MCF 10A (cell line): ENCODE measurements at places on chromosomes 5 and 9. TPM values are rescaled to one million over a fixed set of nuclear protein-coding genes. Genes with fewer than 3 reads are reported as not detected.
A peak's percentile ranks its signal among the peaks of the same experiment; 100 is the strongest.

Gene RXRA
- 57.7 and 65.5 TPM in 2 replicates for total RNA-seq

Gene ZFR
- 109 and 111 TPM in 2 replicates for total RNA-seq

GRCh38 chr9:95460518-95461164, 56.1 kb downstream of the PTCH1 start:
- peaks cover 22% of the 10 kb centered on the region for H3K36me3 ChIP-seq
- H3K4me1 ChIP-seq, result peaks cover 10% of the 10 kb centered on the region
- H3K4me3 ChIP-seq, result no peak overlapping the region
- DNase-seq, result no peak
- no peak overlapping the region for H3K27ac ChIP-seq

DNA sequence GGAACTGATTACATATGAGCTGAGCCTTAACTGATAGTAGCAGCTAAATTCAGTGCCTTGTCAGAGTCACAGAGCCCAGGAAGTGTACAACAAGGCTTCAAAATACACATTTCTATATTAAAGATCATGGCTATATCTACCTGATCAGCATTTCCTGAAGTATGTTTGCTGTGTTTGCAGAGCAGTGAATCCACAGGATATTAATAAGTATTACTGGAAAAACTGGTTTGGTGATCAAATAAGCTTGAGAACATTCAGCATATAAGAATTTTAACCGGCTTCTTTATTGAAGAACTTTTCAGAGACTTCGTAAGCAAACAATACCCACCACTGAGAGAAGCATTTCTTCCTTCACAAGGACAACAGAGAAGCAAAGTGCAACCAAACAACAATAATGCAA, 227.0 kb downstream of the ELAVL2 start:
- H3K36me3 ChIP-seq, result peaks cover 2% of the 10 kb centered on the region
- H3K27ac ChIP-seq, result no peak overlapping the region
- H3K4me3 ChIP-seq, result no peak overlapping the region
- H3K4me1 ChIP-seq, result no peaks in the 10 kb centered on the region
- H3K27me3 ChIP-seq, result no peaks in the 10 kb centered on the region

- peak overlapping the region; percentile 85 for H3K4me3 ChIP-seq
- H3K27me3 ChIP-seq, result peaks cover 4% of the 10 kb centered on the region
- DNase-seq, result no peak
- H3K27ac ChIP-seq, result no peak overlapping the region
Measured at GRCh38 chr5:157266286-157267007, 524 bp downstream of the CYFIP2 start.

DNA sequence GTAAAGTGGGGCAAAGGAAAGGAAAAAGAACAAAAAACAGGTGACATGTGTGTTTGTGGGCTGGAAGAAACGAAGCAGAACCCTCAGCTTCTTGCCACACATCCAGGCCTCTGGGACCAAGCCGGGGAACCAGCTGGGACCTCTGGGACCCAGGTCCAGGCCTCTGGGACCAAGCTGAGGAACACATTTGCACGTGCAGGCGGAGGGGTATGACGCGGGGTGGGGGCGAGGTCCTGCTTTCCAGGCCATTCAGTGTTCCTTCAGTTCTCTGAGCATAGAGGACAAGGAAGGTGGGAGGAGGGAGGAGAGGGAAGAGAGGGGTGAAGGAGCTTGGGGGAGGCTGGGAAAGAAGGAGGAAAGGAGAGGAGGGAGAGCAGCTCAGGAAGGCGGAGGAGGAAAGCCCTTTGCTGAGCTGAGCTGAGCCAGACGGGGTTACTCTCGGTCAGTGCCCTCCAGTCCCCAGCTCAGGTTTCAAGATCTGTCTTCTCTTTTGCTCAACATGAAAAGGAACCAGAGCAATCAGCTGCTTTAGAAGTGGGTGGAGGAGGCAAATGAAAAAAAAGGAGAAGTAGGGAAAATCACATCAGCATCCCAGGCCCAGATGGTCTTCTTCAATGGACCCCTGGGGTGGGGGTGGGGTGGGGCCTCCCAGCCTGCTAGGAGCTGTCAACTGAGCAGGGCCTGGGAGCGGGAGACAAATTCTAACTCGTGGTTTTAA, 59.1 kb downstream of the ABCA1 start:
- H3K4me1 ChIP-seq, result peaks cover 41% of the 10 kb centered on the region
- no peaks in the 10 kb centered on the region for H3K27me3 ChIP-seq
- no peak overlapping the region for H3K4me3 ChIP-seq
- H3K27ac ChIP-seq, result no peak overlapping the region
- DNase-seq, result peak; percentile 82

GRCh38 chr5:10393491-10393890, 40.0 kb downstream of the MARCHF6 start:
- H3K4me3 ChIP-seq, result no peak overlapping the region
- no peak for DNase-seq
- no peaks in the 10 kb centered on the region for H3K4me1 ChIP-seq

DNA sequence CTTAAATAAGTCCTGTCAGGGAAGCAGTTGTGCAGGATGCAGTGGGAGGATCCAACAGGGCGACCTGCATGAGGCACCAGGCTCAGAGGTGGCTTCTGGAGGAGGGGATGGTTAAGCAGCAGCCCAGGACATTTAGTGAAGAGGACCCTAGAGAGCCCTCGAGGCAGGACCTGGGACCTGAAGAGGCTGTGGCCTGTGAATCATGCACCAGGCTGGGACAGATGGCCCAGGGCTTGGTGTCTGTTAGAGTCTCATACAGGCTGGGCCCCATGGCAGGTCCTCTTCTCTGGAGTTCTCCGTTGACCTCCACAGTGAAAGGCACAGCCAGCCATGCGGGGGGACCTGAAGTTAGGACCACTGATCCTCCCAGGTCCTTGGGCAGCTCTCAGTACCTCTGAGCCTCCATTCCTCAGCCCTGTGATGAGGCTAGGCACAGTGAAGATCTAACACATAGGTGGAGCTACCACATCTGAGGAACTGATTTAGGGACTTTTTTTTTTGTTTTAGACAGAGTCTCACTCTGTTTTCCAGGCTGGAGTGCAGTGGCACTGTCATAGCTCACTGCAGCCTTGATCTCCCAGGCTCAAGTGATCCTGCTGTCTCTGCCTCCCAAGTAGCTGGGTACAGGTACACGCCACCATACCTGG, 60.8 kb upstream of the GARNL3 start:
- peaks cover 22% of the 10 kb centered on the region for H3K27me3 ChIP-seq
- H3K4me1 ChIP-seq, result peaks cover 2% of the 10 kb centered on the region
- no peak for DNase-seq
- no peak overlapping the region for H3K27ac ChIP-seq
- H3K36me3 ChIP-seq, result no peaks in the 10 kb centered on the region

DNA sequence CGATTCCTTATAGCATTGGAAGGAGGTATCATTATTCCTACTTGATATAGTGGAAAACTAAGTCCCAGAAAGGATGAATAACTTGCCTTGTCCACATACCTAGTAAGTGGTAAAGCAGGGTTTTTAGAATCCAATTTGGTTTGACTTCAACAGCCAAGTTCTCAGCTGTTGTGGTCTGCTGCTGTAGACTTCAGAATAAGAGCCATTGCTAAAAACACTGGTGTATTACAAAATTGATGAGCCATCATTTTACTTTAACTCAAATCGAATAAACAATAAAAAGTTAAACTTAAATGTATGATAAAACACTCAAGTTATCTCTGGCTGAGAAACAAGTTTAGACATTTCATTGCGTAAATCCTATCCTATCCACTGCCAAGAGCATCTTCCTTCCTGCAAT, 610.8 kb downstream of the TLE1 start:
- H3K4me3 ChIP-seq, result no peak overlapping the region
- H3K4me1 ChIP-seq, result peaks cover 11% of the 10 kb centered on the region
- H3K36me3 ChIP-seq, result no peaks in the 10 kb centered on the region
- H3K27ac ChIP-seq, result no peak overlapping the region

- H3K4me1 ChIP-seq, result peaks cover 4% of the 10 kb centered on the region
- H3K27me3 ChIP-seq, result no peaks in the 10 kb centered on the region
- no peak overlapping the region for H3K27ac ChIP-seq
- H3K36me3 ChIP-seq, result no peaks in the 10 kb centered on the region
Measured at GRCh38 chr9:72680593-72681282, 159.3 kb downstream of the TMC1 start.
